ENCODE measurements at places on chromosomes 1 and 21. TPM values are rescaled to one million over a fixed set of nuclear protein-coding genes. Genes with fewer than 3 reads are reported as not detected.
A peak's percentile ranks its signal among the peaks of the same experiment; 100 is the strongest.

DNA sequence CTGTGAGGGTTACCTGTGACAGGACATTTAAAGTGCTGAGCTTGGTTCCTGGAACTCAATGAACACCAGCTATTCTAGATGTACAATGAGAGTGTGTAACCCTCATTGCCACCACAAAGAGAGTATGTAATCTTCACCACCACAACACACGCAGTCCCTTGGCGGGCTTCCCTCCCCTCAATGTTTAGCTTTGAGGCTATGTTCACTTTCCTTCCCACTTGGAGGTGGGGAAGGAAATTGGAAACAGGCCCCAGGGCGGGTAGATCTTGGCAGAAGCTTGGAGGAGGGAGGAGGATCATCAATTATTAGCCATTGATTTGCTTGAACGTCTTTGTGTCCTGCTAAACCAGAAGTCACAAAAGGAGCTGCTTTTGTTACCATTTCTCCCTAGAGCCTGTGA, 8.3 kb upstream of the COL16A1 start:
- H3K27me3 ChIP-seq: no peaks in the 10 kb centered on the region
- H3K4me3 ChIP-seq: no peak overlapping the region
- no peaks in the 10 kb centered on the region for H3K4me1 ChIP-seq
- peak overlapping the region; percentile 96 for H3K27ac ChIP-seq

PTPRC gene
- polyA plus RNA-seq: 16.4 TPM

DNA sequence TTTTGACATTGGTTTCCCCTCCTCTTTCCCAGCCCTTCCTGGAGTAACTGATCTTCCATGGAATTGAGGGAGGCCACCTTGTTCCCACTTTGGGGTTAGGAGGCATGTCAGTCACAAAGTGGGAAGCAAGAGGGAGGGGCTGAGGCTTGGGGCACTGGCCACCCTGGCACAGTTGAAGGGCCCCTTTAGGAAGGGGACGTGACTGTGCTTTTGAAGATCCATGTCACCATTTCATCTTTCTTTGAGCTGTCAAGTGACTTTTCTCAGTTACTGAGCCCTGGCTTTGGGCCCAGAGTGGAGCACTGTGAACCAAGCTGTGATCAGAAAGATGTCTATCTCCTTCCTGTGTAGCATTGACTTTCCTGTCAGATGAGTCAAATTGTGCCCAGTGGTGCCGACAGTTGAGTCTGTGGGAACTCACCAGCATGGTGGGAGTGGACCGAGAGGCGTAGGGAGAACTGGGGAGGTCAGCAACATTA, 38.5 kb upstream of the TDRD10 start:
- H3K27me3 ChIP-seq: no peaks in the 10 kb centered on the region
- H3K4me1 ChIP-seq: peaks cover 20% of the 10 kb centered on the region
- no peak overlapping the region for H3K4me3 ChIP-seq
- peaks cover 18% of the 10 kb centered on the region for H3K36me3 ChIP-seq

GRCh38 chr1:171265686-171266085, 17.4 kb downstream of the FMO1 start:
- H3K36me3 ChIP-seq: no peaks in the 10 kb centered on the region
- H3K4me1 ChIP-seq: no peaks in the 10 kb centered on the region
- no peaks in the 10 kb centered on the region for H3K27me3 ChIP-seq
- H3K27ac ChIP-seq: no peak overlapping the region
- no peak overlapping the region for H3K4me3 ChIP-seq
- no peak for DNase-seq

DNA sequence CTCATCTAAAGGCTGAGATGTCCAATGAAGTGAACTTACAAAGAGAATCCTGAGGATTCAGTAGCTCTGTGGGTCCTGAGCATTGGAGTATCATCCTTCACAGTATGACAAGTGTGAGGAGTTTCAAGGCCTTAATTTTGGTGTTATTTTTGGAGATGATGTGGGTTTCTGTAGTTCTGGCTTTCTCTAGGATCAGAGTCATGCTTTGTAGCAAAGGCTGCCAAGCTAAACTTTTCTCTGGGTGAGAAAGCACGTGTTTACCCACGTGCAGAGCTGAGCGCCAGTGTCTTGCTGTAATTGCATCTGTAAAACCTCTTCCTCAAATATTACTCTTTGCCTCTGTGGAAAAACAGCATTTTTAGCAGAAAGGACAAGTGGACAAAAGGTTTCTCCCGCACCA, 387.8 kb upstream of the LYPLAL1 start:
- no peaks in the 10 kb centered on the region for H3K36me3 ChIP-seq
- DNase-seq: peak; percentile 65

DNA sequence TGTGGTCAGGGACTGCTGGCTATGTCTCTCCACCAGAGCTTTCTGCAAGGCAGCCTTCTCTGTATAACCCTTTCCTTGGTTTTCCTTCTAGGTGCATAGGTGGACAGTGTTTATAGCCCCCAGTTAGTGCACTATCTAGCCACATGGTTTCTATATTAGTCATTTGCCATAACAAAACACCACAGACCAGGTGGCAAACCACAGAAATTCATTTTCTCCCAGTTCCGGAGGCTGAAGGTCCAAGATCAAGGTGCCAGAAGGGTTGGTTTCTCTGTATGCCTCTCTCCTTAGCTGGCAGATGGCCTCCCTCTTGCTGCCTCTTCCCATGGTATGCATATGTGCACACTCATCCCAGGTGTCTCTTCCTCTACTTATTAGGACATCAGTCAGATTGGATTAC, 106.4 kb downstream of the KAZN start:
- DNase-seq: no peak
- no peaks in the 10 kb centered on the region for H3K36me3 ChIP-seq
- no peaks in the 10 kb centered on the region for H3K4me1 ChIP-seq
- no peaks in the 10 kb centered on the region for H3K27me3 ChIP-seq
- H3K27ac ChIP-seq: no peak overlapping the region
- no peak overlapping the region for H3K4me3 ChIP-seq

DNA sequence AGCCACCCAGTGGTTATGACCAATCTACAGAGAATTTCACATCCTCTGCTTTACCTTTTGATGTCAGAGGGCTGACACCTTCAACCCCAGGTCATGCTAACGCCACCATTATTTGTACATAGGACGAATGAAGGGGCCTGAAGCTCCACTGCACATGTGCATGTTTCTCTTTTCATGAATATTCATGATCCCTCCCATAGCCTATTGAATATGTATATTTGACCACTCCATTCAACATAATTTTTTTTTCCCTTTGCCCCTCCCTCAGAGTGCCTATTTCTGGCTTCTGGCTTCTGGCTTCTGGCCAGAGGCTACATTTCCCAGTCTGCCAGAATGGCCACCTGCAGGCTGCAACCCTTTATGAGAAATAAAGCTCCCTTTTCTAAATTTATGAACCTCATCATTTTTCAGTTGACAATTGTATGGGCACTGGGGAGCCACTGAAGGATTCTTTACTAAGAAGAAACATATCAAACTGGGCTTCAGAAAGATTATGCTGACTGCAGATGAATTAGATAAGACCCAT, 406.7 kb downstream of the SIPA1L2 start:
- H3K27me3 ChIP-seq: no peaks in the 10 kb centered on the region
- no peak for DNase-seq
- H3K36me3 ChIP-seq: no peaks in the 10 kb centered on the region

RSRP1 gene
- polyA plus RNA-seq: 21.0 TPM

- no peak overlapping the region for H3K27ac ChIP-seq
- no peaks in the 10 kb centered on the region for H3K27me3 ChIP-seq
- H3K36me3 ChIP-seq: no peaks in the 10 kb centered on the region
These were observed 191.8 kb downstream of the TPR start for GRCh38 chr1:186183219-186183618.

GRCh38 chr1:178127482-178128191, 33.7 kb downstream of the RASAL2 start:
- no peaks in the 10 kb centered on the region for H3K36me3 ChIP-seq
- peaks cover 10% of the 10 kb centered on the region for H3K4me1 ChIP-seq
- no peak for DNase-seq
- no peaks in the 10 kb centered on the region for H3K27me3 ChIP-seq

- no peaks in the 10 kb centered on the region for H3K27me3 ChIP-seq
- H3K4me1 ChIP-seq: no peaks in the 10 kb centered on the region
- no peak overlapping the region for H3K4me3 ChIP-seq
- no peak for DNase-seq
- H3K36me3 ChIP-seq: no peaks in the 10 kb centered on the region
- H3K27ac ChIP-seq: no peak overlapping the region
These were observed 25.5 kb downstream of the CAPN9 start for GRCh38 chr1:230772457-230773395.

ZSWIM5 gene
- 3.2 TPM for polyA plus RNA-seq

DNA sequence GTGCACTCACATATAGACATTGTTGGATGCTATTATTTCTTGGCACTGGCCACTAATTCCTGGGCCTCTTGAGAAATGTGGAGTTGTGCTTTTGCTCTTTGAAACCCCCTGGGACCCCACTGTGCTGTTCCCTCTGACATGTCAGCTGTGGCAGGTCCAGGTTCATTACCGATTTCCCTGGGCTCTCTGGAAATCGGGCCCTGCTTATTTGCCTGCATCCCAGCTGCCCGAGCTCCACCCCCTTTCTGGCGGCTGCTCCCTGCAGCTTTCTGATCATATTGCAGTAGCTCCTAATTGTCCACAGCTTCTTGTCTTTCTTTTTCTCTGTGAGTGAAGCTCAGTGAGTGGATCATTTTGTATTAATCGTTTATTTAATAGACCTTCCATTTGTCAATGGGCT, 183.7 kb upstream of the FAM78B start:
- H3K36me3 ChIP-seq: no peaks in the 10 kb centered on the region
- H3K27ac ChIP-seq: no peak overlapping the region
- no peak overlapping the region for H3K4me3 ChIP-seq
- no peaks in the 10 kb centered on the region for H3K27me3 ChIP-seq
- no peak for DNase-seq
- no peaks in the 10 kb centered on the region for H3K4me1 ChIP-seq

GRCh38 chr1:33367485-33368405, 46.8 kb upstream of the A3GALT2 start:
- peaks cover 65% of the 10 kb centered on the region for H3K4me1 ChIP-seq
- DNase-seq: peak; percentile 94
- H3K36me3 ChIP-seq: peaks cover 29% of the 10 kb centered on the region
- no peaks in the 10 kb centered on the region for H3K27me3 ChIP-seq
- H3K27ac ChIP-seq: peak overlapping the region; percentile 72

ARTN gene
- polyA plus RNA-seq: 2.4 TPM

HES4 gene
- 15.7 TPM for polyA plus RNA-seq

DNA sequence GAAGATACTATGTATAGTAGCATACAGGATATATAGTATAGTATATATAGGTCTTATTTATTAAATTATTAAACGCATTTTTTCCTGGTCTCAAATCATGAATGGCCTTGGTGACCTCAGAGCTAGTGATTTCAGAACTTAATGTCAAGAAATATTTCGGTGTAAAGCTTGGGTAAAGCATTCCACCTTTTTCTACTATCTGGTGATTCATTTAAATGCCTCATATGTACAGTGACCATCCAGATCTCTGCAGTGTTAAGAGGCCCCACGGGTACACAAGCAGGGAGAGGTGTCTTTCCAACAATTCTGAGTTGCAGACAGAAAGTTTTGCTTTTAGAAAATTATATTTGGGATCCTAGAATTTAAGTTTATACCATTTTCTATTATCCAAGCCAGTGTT, 626.5 kb downstream of the PTPRC start:
- no peaks in the 10 kb centered on the region for H3K4me1 ChIP-seq
- no peaks in the 10 kb centered on the region for H3K27me3 ChIP-seq
- no peak overlapping the region for H3K27ac ChIP-seq
- no peaks in the 10 kb centered on the region for H3K36me3 ChIP-seq

DNA sequence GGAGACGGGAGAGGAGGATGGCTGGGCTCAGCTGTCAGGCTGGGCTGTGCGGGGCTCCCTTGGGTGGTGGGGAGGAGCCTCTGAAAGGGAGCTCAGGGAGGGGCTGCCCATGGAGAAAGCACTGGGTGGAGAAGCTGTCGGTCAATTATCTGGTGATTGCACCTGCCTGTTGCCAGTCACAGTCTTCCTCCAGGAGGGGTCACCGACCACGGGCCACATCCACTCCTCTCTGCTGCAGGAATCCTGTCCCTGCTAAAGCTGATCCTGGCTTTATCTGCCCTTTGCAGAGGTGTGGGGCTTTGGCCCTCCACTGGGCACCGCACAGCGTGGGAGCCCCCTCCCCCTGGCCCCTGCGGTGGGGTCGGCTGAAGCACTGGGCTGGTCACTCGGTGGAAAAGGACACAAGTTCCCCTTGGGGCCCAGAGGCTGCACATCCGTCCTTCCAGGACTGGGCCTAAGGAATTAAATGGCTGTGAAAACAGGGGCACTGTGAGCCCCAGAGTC, 21.8 kb upstream of the COL18A1 start:
- peaks cover 14% of the 10 kb centered on the region for H3K4me1 ChIP-seq
- H3K27me3 ChIP-seq: no peaks in the 10 kb centered on the region
- no peak overlapping the region for H3K4me3 ChIP-seq
- no peak overlapping the region for H3K27ac ChIP-seq
- no peak for DNase-seq
